ENCODE measurements at places on chromosomes 11 and 22.

GRCh38 chr11:64569300-64569970 is 21.6 kb upstream of the SLC22A12 start:
- no peak for DNase-seq

DNA sequence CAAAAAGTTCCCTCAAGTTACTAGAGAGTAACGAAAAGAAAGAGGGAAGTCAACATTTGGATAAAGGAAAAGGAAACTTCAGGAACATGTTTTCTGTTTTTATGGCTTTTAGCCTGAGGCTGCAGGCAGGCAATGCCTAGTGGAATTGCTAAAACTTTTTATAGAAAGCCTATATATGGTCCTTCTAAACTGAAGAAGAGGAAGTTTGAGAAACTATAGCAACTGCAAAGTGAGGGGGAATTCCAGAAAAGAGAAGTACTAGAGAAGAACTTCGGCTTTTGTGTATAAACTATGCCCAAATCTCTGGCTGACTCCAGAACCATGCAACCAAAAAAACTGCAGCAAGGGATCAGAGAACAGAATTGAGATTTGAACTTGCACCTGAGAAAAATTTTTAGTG is 74.3 kb upstream of the ARHGAP42 start:
- DNase-seq: no peak

- no peak for DNase-seq
Measured at GRCh38 chr22:32574411-32574810, 99.8 kb downstream of the FBXO7 start.

DNA sequence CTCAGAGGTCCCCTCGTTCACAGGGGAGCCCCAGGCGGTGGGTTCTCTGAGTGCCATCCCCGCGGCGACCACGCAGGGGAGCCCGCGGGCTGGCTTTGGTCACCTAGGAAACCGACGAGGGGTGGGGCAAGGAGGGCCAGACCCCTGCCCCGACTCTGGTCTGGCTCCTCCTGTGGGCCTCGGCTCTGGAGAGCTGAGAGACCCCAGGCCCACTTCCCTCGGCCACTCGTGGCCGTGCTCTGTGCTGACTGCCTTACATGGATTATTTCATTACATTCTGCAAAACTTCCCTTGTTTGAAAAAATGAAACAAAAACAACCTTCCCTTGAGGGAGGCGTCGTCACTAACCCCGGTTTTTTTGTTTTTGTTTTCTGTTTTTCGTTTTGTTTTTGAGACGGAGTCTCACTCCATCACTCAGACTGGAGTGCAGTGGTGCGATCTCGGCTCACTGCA is 15.1 kb upstream of the CYTH4 start:
- DNase-seq: peak; percentile 34

GRCh38 chr22:43094085-43094484 is 4.9 kb upstream of the TTLL1 start:
- DNase-seq: no peak

- no peak for DNase-seq
Measured at GRCh38 chr11:70251659-70252321, 18.7 kb upstream of the PPFIA1 start.

- DNase-seq: no peak
Measured at GRCh38 chr11:2533587-2534133, 88.9 kb downstream of the KCNQ1 start.

GRCh38 chr11:13837286-13837685 is 125.2 kb upstream of the SPON1 start:
- no peak for DNase-seq

GRCh38 chr11:69867076-69868005 is 48.1 kb upstream of the FGF3 start:
- DNase-seq: no peak

DNA sequence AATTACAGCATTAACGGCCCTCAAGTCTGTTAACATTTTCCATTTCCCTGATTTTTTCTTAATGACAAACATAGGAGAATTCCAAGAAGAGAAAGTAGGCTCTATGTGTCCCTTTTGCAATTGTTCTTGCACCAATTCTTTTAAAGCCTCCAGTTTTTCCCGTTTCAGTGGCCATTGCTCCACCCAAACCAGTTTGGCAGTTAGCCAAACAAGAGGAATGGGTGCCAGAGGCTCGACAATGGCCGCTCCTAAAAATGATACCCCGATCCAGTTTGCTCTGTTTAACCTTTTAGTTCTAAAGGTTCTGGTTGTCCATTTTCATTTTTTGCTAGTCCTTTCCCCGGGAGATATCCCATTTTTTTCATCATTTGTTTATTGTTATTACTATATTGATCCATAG is 6.7 kb upstream of the DNAJB13 start:
- no peak for DNase-seq

DNA sequence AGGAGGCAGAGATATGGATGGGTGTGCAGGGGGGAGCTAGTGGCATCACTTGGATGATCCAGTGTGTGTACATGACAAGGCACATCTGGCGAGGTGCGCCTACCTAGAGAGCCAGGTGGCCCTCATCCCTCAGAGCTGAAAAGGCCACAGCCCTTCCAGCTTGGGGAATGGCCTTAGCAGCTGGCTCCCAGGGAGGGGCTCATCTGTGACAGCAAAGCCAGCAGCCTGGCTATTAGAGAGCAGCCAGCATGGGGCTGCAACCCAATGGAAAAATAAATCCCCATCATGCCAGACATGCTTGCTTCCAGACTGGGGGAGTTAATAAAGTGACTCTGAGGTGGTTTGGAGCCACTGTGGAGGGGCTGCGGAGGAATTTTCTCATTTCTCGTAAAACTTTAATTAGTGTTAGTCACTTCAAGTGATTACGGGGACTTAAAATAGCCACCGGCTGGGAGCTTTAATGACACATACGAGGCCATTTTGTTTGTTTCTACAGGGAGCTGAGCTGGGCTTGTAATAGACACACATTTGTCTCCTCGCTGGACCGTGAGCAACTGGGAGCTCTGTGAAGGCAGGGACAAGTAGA is 111.2 kb upstream of the ALX4 start:
- DNase-seq: no peak

- no peak for DNase-seq
Measured at GRCh38 chr22:33038131-33038772, 19.9 kb downstream of the SYN3 start.

DNA sequence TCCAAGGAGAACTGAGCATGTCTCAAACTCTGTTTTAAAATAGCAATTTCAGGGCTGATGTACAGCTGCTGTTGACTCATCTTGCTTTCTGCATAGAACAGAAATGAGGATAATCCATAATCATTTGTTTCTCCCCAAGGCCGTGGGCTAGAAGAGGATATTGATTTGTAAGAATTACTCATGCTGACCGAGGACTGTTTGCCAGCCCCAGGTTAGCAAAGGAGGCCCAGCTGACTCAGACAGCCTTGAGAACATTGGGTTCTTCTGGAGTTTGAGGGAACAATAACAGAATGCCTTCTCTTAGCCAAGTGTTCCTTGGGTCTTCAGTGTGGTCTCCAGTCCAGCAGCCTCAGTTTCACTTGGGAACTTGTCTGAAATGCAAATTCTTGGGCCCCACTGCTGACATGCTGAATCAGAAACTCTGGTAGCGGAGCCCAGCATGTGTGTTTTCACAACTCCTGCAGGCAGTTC is 92.0 kb downstream of the ZC3H12C start:
- no peak for DNase-seq

DNA sequence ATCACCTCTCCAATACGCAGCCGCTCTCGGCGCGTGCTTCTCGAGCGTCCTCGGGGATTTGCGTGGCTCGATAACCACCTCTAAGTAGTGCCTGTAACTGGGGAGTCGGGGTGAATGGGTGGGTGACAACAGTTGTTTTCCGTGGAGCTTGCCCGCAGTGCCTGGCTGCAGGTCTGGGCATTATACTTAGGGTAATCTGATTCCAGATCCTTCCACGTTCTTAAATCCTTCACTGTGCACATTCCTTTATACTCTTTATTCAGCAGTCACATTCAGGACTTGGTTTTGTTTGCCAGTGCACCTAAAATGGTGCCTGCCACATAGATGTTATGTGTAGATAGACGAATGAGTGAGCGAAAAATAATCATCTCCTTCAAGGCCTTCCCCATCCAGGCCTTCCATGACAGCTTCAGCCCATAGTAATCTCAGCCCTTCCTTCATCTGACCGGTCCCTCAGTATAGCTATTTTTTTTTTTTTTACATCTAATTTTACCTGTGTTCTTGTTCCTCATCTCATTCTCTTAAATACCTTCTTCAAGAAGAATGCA is 602 bp downstream of the NAT10 start:
- DNase-seq: no peak

DNA sequence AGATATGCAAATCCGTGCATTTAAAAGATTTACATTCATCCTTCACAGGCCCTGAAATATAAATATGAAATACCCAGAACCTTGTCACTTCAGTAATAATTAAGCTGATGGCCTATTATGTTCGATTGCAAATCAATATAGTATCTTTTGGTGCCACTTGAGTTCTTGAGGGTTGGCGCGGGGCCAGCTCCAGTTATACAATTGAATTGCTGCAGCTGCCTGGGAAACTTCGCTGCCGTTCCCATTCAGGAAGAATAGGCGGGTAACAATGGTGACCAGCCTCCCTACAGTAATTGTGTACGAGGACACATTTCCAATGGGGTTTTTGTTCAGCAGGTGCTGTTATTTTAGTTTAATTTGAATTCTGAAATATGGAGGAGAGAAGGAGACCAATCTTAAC is 451.2 kb downstream of the INSC start:
- peak; percentile 50 for DNase-seq

DNA sequence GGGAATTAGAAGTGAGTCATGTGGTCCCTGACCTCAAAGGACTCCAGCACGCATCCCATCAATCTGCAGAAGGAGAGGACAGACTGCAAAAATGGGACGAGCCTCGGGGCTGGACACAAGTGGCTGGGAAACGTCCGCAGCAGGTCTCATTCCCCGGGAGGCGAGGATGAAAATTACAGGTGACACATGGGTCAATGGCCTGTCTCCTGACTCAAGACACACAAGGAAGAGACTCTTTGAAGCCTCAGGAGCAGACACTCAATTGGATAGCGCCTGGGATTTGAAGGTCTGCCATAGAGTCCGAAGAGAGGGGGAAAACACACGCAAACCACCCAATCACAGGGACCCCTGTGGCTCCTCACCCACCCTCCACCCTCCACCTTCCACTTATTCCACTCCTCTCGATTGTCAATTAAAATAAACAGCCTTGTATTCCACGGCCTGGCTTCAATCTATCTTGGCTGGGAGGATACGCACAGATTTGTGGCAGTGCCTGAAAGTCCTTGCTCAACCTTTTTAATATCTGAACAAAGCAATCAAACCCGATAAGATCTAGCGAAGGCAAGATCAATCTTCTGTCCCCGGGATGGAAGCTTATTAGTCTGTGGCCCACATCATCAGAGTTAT is 101.8 kb upstream of the CADM1 start:
- no peak for DNase-seq

DNA sequence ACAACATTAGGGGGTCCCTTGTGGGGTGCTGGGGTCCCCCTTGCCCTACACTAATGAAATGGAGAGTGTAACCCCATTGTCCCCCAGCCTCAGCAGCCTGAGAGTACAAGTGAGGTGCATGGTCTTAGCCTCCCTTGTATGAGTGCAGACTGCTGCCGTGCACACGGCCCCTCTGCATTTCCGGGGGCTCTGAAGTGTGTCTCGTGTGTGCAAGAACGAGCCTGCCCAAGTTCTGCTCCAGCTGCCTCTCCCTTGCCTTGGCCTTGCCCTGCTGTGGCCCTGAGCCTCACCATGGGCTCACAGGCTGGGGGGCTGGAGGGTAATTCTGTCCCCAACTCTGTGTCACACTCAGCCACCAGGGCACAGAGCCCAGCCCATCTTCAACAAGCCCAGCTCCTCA is 5.2 kb upstream of the EHD1 start:
- DNase-seq: no peak

DNA sequence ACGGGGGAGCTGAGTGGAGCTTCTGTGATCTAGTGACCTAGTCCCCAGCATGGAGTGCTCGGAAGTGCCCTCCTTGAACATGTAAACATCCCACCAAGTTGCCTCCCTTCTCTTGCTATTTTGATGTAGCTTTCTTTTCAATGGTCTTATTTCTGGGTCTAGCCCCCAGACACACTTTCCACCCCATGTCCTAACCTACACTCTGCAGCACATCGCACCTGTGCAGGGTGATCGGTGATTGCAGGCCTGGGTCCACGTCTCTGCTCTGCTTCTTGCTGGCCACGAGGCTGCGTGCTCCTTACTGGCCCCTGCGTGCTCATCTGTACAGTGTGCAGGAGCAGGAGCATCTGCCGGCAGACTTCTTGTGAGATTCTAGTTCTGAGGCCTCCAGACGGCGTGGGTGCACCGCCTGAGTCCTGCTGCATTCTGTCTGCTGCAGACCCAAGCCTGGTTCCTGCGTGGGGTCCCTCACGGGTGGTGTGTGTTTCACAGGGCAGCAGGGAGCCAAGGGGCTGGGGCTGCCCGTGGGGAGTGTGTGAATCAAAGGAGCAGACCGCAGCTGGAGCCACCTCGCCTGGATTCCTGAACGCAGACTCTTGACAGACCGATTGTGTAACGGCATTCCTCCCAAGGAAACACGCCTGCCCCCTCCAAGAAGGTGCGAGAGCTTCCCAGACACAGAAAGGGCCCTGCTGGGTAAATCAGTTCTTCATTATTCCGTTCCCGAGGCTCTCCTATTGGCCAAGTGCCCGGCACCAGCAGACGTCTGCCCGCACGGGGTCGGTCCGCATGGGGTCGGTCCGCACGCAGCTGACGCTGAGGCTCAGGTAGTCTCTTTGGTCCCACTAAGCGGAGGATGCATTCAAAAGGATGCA is 44.4 kb upstream of the MYEOV start:
- DNase-seq: no peak

DNA sequence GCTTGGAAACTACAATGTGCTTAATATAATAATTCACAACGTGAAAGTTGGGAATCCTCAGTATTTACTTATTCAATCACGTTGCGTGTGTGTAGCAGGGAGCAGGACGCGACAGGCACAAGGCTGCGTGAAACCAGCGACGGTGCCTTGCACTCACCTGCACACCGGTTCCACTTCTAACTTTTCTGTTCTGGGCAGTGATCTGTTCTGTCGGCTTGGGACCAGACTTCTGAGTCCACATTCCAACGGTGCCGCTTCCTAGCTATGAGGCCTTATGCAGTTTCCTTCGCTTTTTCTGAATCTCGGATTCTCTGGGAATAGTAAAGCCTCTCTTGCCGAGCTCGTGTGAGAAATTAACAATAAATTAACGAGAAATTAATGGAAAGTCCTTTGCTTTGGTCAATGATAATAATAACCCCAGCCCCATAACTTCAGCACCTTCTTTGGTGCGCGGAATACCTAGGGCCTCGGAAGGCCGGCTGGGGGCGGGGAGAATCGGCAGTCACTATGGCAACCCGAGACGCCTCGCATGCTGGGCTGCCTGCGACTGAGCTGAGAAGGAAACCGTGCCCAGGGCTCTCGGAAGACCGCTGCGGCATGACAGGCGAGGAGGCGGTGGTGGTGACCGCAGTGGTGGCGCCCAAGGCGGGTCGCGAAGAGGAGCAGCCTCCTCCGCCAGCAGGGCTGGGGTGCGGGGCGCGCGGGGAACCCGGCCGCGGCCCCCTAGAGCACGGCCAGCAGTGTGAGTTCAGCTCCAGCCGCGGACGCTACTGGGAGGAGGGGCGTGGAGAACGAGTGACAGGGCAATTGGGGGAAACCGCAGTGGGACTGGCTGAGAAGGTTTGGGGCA is at the start of gene C11orf97:
C11orf97 (plus strand) TSS at position 530 of the 850 bp plus-strand sequence; CDS start at position 598, 68 bp downstream.
- DNase-seq: peak; percentile 17
